ENCODE measurements at places on chromosomes 2 and 18. TPM values are rescaled to one million over a fixed set of nuclear protein-coding genes. Genes with fewer than 3 reads are reported as not detected.

Gene TCF7L1
- 3.7 TPM for total RNA-seq

Gene ALPI
- total RNA-seq = not detected

Gene PTH2R
- total RNA-seq = 1.0 TPM

Gene TLX2
- total RNA-seq = not detected

Gene OR6B2
- total RNA-seq = not detected

Gene CXCR1
- not detected for total RNA-seq

Gene CLHC1
- 7.2 TPM for total RNA-seq
